ENCODE measurements at places on chromosomes 7 and 10.

DNA sequence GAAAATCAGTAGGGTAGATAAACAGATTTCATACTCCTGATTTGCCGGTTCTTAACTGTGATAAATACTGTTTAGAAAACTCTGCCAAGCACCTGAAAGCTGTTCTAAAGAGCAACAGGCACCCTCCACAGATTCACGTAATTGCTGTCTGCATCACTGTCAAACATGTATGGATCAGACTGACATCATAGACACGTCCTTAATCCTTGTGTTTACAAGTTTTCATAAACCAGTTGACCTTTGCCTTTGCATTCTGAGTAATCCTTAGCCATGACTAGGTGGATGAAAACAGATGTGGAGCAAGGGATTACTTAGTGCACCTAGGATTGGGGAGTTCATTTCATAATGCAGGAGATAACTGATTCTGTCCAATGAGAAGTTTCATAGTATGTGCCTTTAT lies 41.6 kb downstream of the SLC39A12 start:
- DNase-seq = no peak

DNA sequence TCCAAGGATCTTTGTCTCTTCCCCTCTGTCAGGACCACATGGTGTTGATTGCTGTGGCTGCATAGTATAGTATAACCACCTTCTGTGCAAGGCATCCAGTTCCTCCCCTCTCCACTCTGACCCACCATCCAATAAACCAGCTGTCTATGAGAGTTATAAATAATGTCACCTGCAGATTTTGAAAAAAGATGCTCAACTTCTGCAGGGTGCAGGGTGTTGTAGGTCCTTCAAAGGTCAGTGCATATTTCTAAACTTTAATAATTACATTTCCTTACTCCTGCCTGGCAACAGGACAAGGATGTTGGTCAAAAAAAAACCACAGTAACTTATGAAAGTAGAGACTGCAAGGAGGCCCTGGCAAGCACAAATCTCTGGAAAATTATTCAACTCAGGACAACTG lies 166.2 kb downstream of the PKD1L1 start:
- DNase-seq = no peak

DNA sequence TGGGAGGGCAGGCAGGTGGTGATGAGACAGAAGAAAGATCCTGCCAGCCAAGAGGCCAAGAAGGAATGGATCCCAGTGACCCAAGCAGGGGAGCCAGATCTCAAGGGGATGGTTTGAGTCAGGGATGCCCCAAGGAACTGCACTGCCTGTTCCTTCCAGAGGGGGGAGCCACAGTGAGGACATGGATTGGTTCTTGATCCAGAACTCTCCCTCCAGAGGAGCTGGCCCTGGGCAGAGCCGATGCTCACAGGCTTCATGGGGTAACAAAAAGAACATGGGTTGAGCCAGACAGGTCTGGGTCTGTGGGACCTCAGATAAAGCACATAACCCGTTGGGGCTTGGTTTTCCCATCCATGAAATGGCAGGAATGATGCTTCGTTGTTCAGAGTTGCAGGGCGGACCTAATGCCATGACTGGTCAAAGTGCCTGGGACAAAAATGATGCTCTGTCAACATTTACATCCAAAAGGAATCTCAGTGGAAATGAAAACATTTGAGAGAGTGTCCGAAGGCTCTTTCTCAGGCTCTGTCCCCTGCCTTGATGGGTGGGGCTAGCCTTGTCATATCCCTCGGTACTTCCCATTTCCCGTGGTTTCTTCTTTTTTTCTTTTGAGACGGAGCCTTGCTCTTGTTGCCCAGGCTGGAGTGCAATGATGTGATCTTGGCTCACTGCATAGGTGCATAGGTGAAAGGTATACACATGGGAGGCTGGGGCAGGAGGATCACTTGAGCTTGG lies 4.7 kb upstream of the DENND2A start:
- DNase-seq = no peak

DNA sequence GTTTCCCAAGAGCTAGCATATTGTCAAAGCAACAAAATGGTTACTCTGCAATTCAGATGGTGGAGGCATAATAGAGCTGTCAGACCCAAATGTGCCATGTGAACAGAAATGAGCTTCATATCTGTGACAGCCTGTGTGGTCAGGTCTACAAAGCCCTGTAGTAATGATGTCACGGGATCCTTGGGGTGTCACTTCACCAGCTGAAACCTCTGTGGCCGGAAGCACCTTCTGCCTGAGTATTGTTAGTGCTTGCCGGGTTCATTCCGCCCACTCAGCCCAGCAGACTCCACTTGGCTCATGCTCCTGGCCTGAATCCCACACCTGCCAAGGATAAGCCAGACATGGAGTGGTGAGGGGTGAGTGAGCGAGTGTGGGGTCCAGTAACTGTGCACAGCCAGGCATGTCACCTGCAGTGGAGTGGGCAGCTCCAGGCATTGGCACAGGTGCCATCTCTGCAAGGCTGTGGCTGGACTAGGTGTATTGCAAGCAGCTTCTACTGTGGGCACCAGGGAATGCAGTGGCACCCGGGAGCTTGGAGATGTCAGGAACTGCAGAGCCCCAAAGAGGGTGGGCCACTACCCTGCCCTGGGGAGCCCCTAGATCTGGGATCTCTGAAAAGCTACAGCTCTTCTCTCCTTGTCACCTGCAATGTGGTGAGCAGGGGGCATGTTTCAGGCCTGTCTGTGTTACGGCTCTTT lies 341.9 kb upstream of the CHRM2 start:
- peak; percentile 47 for DNase-seq

- no peak for DNase-seq
Observed at GRCh38 chr7:43119371-43120075, 7.1 kb downstream of the HECW1 start.

DNA sequence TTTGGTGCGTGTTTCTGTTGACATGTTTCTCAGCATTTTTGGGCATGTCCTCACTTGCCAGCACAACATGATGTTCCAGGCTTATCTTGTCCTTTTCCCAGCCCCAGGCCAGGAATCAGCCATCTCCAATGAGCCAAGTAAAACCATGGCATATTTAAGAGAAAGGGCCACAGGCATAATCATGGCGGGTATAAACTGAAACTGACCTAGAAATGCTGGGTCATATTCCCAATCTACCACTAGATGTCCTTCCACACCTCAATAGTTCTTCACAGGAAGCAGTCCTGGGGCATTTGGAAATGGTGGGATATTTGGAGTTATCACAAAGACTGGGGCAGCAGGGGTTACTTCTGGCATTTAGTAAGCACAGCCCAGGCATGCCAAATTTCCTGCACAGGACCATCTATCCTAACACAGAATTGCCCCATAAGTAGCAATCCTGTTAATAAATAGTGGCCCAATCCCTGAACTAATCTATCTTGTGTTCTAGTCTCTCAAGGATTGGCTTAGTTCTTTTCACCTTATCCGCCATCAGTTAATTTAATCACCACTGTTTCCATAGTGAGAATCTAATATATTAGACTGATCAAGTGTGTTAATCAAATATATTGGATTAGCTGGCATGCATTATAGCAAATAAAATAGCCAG lies 101.6 kb downstream of the NPSR1 start:
- DNase-seq = no peak

All from thyroid gland (tissue), 4 donors.